ENCODE measurements at places on chromosomes 12 and 14. TPM values are rescaled to one million over a fixed set of nuclear protein-coding genes. Genes with fewer than 3 reads are reported as not detected.

DNA sequence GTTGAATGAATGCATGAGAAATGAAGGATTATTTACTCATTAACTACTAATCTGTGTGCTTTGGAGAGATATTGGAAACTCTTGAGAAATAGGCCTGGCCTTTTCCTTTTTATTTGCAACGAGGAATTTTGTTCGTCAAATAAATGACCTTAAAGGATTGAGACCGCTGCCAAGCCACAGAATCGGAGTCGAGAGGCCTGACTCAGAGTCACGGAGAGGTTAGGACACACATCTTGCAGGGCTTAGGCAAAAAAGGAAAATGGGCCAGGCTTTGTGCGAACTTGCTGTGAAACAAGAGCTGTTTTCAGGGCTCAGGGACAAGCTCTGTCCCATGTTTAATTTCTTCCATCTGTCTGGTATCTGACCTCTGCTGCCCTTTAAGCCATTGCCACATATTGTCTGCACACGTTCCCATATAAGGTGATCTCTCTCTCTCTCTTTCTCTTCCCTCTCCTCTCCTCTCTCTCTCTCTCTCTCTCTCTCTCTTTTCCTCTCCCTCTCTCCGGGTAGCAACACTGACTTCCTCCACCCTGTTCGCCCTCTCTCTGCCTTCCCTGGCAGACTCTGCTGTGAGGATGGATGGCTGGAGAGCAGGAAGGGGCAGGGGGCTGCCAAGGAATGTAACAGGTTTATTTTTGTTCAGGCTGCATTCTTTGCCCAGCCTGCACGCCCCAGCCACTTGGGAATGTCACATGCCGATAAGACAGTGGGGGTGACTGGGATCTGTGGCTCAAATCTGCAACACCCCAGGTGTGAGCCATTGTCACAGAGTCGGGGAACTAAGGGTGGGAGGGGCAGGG, 14.9 kb upstream of the IFT81 start:
- H3K36me3 ChIP-seq = no peaks in the 10 kb centered on the region
- peaks cover 2% of the 10 kb centered on the region for H3K4me1 ChIP-seq
- no peak overlapping the region for H3K27ac ChIP-seq
- peaks cover 4% of the 10 kb centered on the region for H3K27me3 ChIP-seq
- DNase-seq = no peak
- H3K4me3 ChIP-seq = no peak overlapping the region

DNA sequence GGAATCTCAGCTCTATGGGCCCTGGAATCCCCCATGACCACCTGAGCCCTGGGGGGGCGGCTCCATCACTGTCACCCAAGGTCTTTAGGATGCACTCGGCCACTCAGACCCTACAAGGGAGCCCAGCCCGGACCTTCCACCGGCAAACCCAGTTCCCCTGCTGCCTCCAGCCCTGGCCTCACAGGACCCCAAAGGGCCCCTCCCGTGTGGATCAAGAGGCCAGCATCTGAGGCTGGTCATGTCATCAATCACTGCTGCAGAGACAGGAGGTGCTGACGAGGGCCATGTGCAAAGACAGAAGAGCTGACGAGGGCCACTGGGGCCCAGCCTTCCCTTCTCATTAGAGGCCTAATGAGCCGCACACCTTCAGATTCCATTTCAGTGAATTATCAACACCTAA, 39.0 kb upstream of the SFSWAP start:
- peaks cover 5% of the 10 kb centered on the region for H3K27me3 ChIP-seq
- DNase-seq = no peak
- no peak overlapping the region for H3K27ac ChIP-seq
- H3K4me1 ChIP-seq = no peaks in the 10 kb centered on the region
- H3K4me3 ChIP-seq = no peak overlapping the region

DNA sequence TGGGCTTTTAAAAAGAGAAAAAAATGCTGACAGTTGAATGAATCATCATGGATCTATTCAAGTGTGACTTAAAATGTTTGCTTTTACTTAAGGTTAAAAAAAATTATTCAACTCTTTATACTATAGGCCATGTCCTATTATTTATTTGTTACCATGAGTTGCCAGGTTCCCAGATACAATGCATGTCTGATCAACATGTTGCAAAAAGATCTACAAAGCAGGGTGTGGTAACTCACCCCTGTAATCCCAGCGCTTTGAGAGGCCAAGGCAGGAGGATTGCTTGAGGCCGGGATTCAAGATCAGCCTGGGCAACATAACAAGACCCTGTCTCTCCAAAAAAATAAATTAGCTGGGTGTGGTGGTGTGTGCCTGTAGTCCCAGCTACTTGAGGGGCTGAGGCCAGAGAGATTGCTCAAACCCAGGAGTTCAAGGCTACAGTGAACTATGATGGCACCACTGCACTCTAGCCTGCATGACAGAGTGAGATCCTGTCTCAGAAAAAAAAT, 460.8 kb downstream of the BCAT1 start:
- H3K4me1 ChIP-seq = no peaks in the 10 kb centered on the region
- no peaks in the 10 kb centered on the region for H3K36me3 ChIP-seq
- no peak for DNase-seq
- no peak overlapping the region for H3K4me3 ChIP-seq

The NFE2 gene
- not detected for total RNA-seq
